Myocyte (in vitro differentiated cells): ENCODE measurements at places on chromosomes 4 and X. TPM values are rescaled to one million over a fixed set of nuclear protein-coding genes. Genes with fewer than 3 reads are reported as not detected.

GRCh38 chr4:74263551-74263950, 44.7 kb upstream of the EPGN start:
- no peak for DNase-seq

GRCh38 chrX:17613979-17614588, 123.2 kb upstream of the SCML1 start:
- peak; percentile 64 for DNase-seq

DNA sequence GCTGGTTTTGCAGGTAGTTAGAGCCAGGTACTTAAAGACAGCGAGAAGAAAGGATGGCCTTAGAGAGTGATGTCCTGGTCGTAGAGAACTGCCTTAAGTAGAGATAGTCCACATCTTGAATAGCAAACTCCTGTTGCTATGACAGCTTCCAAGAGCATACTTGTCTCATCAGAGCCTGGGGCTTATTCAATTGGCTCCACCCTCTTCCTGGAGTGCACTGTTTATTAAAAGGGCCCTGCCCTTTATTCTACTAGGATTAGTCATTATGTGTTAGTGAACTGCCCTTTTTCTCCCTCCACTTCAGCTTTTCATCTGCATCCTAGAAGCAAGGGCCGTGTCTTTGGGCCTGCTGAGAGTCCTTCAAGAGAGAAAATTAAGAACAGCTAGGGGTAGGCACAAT, 94.5 kb upstream of the EOLA2 start:
- DNase-seq: no peak

GRCh38 chr4:175536852-175537453, 275.1 kb downstream of the GPM6A start:
- DNase-seq: peak; percentile 76

DNA sequence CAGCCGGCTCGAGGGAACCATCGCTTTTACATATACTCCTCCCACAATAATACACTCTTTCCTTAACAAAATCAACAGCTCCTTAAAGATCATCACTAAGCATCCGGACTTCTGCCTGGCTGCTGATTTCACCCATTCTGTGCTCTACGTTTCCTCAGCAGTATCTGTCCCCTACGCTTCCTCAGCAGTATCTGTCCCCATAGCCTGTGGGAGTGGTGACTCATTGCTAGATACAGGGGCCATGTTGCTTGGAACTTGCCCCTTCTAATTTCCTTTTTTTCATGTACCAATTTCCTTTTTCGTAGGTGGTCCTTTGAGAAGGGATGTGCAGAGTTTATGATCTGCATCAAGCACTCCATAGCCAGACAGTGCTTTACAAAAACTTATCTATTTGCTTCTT, 18.6 kb downstream of the MAP3K15 start:
- no peak for DNase-seq

DNA sequence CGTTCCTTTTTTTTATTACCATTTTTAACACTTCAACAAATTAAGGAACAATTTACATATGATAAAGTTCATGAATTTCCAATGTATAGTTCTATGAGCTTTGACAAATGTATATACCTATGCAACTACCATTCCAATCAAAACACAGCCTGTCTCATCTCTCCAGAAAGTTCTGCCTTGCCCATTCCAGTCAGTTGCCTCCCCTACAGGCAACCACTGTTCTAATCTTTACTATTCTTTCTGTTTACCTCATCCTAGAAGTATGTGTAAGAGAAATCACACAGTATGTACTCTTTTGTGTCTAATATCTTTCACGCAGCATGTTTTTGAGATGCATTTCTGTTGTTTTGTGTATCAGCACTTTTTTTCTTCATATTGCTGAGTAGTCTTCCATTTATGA, 224.9 kb downstream of the KIT start:
- DNase-seq: no peak

GRCh38 chr4:157151711-157152110, 68.8 kb upstream of the GRIA2 start:
- DNase-seq: no peak

- DNase-seq: no peak
Observed at GRCh38 chr4:125003840-125004239, 291.3 kb upstream of the ANKRD50 start.

DNA sequence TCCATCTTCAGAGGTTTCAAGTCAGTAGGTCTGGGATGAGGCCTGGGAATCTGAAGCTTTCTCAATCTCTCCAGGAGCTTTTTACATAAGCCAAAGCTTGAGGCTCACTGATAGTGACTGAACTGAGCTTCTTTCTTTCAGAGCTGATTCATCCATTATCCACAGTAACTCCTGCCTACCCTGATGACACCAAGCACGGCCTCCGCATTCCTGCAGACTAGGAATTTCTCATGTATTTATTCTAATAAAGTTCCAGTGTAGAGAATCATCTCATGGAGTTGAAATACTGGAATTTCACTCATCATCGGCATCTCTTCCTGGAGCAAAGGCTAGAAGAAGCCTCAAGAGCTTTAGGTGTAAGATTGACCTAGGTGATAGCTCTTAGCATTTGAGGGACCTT, 12.1 kb upstream of the DCTD start:
- DNase-seq: peak; percentile 30

DNA sequence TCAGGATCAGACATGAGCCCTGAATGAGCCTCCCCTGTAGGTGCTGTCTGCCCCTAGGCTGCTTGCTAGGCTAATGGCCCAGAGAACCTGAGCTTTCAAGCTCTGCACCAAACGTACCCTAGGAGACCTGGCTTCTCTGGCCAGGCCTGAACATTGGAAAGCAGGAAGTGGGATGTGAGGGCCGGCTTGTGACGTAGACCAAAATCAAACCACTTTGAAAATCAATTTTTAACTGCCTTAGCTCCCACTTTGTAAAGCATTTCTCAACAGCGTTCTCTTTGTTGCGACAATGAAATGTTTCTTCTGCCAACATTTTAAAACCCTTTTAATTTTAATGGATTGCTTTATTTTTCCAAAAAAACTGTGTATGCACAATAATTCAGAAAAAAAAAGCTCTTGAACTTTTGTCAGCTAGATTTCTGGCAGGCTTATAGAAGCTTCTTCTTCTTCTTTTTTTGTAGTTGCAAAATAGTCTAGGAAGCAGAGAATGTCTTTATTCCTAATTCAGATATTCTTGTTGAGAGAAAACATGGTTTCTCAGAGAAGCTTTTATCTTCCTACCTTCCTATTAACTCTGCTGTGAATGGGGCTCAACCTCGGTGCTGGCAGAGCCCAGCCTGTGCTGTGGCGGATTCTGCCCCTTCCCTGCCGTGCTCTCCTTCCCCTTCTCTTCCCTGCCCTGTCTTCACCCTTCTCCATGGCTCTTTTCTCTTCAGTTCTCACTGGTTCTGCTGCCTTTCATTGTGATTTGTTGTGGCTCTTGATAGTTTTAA, 145.2 kb upstream of the SFRP2 start:
- no peak for DNase-seq

- no peak for DNase-seq
Observed at GRCh38 chr4:82430964-82431745, 765 bp downstream of the ENOPH1 start.

GRCh38 chrX:16114611-16115010, 8.8 kb upstream of the GRPR start:
- peak; percentile 30 for DNase-seq

DNA sequence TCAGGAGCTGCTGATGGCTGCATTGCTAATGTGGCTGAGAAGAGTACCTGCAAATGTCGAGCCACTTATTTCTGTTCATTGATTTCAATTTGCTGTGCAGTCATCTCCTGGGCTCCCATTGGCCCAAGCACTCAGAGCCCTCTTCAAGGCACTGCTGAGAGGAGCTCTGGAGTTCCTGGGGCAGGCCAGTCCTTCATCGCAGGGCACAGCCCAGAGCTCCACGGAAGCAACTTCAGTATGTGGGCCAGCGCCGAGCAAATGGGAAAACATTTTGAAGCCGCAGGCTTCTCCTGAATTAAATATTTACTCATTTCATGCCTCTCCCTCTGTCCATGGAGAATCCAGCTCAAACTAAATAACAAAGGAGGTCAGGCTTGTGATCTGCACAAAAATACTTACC, 383.3 kb downstream of the BCOR start:
- no peak for DNase-seq

GRCh38 chrX:77060572-77060971, 386.6 kb upstream of the FGF16 start:
- no peak for DNase-seq

DNA sequence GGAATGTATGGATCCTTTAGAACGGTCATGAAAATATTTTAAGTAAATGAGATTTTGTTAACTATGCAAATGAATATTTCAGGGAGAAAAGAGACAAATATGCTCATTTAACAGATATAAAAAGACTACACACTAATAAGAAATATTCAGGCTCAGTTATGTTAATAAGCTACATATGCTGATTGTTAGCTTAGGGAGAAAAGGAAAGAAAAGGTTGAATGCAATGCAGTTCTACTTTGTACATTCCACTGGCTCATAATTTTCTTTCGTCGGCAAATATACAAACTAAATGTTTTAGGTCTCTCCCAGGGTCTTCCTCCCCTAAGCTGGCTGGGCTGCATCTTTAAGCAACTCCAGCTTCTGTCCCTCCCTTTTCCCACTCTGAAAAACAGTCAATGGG, 2.7 kb upstream of the RTL3 start:
- DNase-seq: no peak

DNA sequence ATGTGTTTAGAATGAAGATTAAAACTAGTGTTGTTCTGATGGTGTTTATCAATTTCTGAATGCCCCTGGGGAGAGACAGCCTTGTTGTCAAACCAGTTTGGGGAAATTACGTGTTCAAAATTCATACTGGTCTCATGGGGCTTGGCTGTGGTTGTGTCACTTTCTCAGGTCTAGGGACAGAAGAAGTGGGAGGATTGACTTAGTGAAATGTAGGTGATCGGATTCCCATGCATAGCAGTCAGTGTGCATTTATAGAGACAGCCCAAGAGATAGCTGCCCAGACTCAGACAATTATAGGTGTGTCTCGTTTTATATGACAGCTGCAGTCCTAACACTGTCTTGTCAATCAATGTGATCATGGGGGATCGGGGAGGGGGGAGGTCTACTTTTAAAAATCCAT, 94.4 kb upstream of the CLCN4 start:
- peak; percentile 26 for DNase-seq

Gene EMCN
- total RNA-seq: not detected in 2 replicates

Gene SMR3B
- not detected in 2 replicates for total RNA-seq

Gene SOWAHB
- 0.05 TPM in 1 of 2 replicates, not detected in the other for total RNA-seq

Gene NWD2
- total RNA-seq: not detected in 2 replicates

Gene PLXNA3
- total RNA-seq: 11.3 and 11.7 TPM in 2 replicates

Gene GPRIN3
- total RNA-seq: 0.10 and 0.35 TPM in 2 replicates

Gene CWH43
- not detected in 2 replicates for total RNA-seq

Gene NPY1R
- total RNA-seq: 0.16 TPM in 1 of 2 replicates, not detected in the other
